ENCODE measurements at places on chromosomes 3 and 15.

DNA sequence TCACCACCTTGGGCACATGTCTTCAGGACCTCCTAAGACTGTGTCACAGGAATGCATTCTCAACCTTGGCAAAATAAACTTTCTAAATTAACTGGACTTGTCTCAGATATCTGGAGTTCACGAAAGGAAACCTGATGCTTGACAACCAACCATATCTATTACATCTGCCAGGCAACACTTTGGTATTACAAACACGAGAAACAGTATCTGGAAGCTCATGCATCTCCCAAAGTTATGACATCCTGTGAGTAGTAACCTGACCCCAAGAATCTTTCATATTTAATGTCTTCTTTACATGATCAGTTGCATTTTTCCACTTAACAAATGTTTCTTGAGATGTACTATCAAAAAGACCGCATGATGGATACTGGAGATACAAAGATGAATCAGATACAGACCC is 465.3 kb upstream of the AGTR1 start:
- no peak for DNase-seq

- no peak for DNase-seq
Measured at GRCh38 chr3:152496716-152497115, 228.0 kb downstream of the MBNL1 start.

- no peak for DNase-seq
Measured at GRCh38 chr3:4850211-4850927, 128.9 kb upstream of the BHLHE40 start.

DNA sequence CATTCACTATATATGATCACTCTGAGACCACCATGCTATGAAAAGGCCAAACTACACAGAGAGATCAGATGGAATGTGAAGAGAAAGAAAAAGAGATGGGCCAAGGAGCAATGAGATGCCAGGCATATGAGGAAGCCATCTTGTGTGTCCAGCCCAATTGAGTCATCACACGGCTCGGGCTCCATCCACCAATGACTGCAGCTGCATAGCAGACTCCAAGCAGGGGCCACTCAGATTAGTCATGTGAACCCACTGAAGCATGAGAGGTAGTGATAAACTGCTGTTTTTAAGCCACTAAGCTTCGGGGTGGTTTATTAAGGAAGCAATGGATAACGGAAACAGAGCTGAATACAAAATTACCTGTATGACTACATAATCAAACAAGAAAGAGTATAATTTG is 185.9 kb downstream of the SUCLG2 start:
- DNase-seq: no peak

DNA sequence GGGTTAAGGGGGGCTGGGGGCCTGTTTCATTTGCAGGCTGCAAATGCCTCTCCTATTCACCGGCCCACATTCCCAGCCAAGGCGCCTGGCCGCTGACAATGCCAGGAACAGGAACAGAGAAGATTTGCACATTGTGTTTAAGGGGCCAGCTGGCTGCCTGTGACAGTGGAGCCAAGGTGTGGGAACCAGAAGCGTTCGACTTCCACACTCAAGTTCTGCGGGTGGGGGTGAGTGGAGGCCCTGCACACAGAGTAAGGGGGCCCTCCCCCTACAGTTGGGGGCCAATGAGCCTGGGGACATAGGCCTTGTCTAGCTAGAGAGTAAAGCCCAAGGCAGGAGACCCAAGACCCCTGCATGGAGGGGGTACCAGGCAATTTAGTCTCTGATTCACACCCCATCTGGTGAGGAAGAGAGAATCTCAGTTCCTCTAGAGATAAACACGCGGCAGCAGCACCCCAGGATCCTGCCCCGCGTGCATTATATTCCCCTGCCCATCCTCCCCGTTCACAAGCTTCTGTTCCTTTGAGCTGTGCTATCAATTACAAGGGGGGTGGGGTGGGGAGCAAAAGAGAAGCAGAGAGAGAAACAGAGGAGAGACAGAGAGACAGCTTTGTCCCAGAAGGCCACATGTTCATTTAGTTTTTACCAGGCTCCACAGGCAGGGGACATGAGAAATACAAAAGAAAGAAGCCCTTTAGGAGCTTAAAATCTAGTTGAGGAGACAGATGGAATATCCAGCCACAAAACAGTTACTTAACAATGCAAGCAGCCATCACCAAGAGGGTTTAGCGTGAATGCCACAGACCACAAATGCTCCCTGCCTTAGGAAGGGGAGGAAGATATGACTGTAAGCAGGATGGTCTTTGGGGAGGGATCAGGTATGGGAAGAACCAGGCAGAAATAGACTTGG is 9.2 kb downstream of the IGDCC3 start:
- DNase-seq: peak; percentile 72

DNA sequence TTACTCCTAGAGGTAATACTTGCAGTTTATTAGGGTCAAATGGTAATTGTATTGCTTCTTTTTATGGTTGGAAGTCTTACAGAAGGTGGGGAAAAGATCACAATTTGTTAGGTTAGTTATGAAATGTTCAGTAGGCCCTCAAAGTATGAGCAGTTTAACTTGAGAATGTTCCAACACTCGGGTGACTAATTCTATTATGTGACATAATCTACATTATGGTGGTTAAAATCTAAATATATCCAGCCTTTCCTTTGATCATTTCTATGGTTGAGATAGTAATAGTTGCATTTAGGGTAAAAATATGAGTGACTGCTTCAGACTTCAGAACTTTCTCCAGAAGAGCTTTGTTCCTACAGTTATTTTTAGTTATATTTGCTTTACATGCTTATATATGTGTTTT is 19.6 kb upstream of the FBXO22 start:
- no peak for DNase-seq

DNA sequence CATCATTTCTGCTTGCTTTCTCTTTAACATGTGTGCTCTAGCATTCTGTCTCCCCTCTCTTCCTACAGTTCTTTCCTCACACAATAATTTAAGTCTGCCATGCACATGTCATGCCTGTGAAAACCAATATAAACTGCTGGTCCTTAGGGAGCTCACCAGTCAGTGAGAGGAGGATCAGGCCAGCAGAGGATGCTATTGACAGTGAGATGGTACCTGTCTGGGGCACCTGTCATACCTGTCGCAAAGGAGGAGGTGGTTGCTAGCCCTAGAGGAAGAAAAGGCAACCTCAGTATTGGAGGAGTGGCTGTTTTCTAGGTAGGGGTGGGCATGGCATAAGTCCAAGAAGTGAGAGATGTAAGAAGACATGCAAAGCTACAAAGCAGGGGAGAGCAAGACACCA is 194.6 kb downstream of the GABRG3 start:
- DNase-seq: no peak

DNA sequence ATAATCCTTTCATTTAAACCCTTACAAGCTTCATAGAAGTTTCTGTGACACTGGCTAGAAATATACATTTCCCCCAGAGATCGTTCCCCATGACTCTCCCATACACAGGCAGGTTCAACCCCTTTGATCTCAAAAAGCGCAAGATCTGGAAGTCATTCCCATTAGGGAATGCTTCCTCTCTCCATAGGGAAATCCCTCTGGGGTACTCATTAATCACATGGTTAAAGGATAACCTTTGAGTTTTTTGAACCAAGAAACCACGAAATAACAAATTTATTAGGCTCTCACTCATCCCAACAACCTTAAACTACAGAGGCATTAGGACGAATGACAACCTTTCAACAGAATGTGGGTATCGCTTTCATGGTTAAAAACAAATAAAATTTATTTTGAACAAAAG is 211.9 kb upstream of the PRICKLE2 start:
- DNase-seq: no peak

DNA sequence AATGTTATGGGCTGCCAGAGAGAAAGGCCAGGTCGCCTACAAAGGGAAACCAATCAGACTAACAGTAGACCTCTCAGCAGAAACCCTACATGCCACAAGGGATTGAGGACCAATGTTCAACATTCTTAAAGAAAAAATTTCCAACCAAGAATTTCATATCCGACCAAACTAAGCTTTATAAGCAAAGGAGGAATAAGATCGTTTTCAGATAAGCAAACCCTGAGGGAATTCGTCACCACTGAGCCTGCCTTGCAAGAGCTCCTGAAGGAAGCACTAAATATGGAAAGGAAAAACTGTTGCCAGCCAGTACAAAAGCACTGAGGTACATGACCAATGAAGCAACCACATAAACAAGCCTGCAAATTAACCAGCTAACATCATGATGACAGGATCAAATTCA is 33.1 kb downstream of the PYGO1 start:
- DNase-seq: no peak

- DNase-seq: no peak
Measured at GRCh38 chr15:64209680-64210334, 47.0 kb upstream of the PPIB start.

- DNase-seq: no peak
Measured at GRCh38 chr15:39157882-39158281, 423.0 kb upstream of the THBS1 start.

DNA sequence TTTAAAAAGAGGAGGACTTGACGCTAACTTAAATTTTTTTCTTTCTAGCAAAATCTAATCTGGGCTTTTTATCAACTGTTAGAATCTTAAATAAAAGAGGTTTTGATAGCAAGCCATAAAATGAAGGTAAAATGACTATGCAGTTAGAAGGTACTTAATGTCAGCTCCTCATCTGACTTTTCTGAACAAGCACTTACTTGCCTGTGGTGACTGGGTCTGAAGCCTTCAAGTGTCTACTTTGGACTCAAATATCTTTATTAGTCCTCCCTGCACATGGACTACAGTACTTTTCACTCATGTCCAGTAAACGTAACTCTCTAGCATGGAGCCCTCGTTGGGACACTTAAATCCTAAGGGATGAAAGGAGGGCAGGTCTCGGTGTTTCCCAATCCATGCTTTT is 135.9 kb downstream of the P2RY1 start:
- no peak for DNase-seq

- no peak for DNase-seq
Measured at GRCh38 chr3:150372320-150372719, 35.8 kb upstream of the TSC22D2 start.

DNA sequence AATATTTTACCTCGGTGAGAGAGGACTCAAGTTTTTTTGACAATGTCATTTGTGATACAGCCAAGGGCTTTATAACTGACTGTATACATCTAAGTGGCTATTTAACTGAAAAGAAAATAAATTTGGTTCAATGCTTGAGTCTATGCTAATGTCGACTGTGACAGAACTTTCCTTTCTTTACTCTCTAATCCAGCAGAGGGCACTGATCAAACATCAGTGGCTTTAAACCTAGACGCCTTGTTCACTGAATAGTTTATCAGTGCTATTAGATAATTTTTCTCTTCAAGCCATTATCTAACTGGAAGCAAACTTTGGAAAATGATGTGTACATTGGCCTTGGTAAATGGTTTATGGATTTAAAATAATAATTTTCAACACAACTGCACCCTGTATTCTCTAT is 285.1 kb downstream of the CHL1 start:
- DNase-seq: no peak

GRCh38 chr15:28153492-28154119 is 54.5 kb upstream of the OCA2 start:
- no peak for DNase-seq

DNA sequence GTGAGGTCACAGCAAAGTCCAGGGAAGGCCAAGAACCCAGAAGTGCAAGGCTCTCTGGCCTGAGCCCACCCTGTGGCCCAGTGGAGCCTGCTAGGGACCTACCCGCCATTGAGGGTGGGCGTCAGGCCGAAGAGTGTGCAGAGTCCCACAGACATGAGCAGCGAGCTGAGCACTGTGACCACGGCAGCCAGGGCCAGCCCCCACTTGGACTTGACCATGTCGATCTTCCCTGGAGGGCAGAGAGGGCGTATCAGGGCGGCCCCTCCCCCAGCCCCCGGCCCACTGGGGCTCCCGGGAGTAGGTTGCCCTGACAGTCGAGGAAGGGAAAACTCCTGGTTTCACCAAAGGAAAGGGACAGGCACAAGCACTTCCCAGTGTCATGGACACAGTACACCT is 44.6 kb downstream of the PTPN23 start:
- no peak for DNase-seq

- no peak for DNase-seq
Measured at GRCh38 chr3:171981271-171981605, 58.1 kb upstream of the FNDC3B start.

DNA sequence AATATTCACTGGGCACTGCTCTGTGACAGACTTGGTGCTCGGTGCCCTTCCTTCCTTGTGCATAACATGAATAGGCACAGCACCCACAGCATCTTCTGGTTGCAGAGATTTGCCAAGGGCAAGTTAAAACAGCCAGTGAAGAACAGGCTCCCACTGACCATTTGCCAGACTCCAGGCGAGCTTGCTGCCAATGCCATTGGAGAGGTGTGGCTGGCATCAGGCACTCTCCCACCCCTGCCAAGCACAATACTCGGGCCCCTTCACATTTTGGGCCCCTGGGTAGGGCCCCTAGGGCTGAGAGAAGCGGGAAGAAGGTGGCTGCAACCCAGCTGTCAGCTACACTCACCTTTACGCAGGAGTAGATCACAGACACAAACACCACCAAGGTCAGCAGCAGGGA is 112.1 kb downstream of the SEC22A start:
- no peak for DNase-seq

GRCh38 chr15:22933641-22934061 is 46.5 kb downstream of the CYFIP1 start:
- no peak for DNase-seq

- DNase-seq: no peak
Measured at GRCh38 chr3:188855675-188856074, 316.1 kb upstream of the TPRG1 start.

DNA sequence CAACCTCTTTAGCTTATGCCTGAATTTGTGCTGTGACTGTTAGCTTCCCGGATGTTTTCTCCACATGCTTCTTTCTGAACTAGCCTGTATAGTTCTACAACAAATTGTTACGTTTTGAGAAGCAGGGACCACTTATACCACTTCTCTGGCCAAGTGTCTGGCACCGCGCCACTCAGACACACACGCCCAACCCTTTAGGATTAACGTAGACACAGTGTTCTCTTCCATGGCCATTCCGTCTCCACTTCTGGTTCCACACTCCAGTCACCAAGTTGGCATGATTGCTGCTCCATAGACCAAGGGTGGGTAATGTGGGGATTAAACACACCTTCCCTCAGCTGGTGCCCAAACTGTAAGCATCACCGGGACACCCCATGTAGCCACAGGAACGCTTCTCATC is 755 bp upstream of the TMEM108 start:
- no peak for DNase-seq

DNA sequence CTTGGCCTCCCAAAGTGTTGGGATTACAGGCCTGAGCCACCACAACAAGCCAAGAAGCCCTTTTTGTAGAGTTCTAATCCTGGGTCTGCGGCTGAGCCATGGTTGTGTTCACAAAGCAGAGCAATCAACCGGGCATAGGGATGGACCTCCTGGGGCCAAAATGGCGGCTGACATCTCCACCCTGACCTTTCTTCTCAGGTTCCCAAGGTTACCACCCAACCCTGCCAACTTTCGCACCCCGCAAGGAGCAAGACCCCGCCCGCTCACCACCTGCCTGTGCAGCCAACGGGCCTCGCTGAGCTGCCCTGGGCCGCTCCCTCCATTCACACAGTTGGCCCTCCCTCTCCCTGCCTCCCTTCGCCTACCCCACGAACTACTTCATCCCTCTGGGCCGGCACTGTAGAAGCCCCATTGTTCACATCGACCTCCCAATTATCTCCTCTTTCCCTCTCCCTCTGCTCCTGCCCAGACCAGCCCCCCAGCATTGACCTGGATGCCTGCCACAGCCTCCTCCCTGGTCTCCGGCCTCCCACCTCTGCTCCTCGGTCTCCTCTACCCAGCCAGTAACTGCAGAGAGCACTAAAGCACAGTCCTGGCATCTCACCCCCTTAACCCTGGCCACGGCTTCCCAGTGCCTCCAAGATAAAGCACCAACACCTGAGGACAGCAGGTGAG is 62.0 kb upstream of the TFRC start:
- no peak for DNase-seq
